ENCODE measurements at places on chromosomes 2 and 18.

DNA sequence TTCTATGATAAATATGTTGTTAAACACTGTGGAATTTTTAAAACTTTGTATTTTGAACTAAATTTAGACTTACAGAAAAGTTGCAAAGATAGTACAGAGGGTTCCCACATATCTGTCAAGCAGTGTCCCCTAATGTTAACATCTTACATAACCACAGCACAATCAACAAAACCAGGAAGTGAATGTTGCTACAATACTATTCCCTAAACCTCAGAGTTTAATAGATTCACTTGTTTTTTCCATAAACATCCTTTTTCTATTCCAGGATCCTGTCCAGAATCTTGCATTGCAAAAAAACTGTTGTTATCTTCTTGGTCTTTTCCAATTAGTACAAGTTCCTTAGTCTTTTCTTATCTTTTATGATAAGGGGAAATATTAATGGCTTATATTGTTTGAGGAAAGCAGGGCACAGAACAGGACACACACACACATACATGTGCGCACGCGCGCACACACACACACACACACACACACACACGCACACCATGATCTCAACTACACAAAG is 251.1 kb upstream of the TRIB2 start:
- no peak for DNase-seq

DNA sequence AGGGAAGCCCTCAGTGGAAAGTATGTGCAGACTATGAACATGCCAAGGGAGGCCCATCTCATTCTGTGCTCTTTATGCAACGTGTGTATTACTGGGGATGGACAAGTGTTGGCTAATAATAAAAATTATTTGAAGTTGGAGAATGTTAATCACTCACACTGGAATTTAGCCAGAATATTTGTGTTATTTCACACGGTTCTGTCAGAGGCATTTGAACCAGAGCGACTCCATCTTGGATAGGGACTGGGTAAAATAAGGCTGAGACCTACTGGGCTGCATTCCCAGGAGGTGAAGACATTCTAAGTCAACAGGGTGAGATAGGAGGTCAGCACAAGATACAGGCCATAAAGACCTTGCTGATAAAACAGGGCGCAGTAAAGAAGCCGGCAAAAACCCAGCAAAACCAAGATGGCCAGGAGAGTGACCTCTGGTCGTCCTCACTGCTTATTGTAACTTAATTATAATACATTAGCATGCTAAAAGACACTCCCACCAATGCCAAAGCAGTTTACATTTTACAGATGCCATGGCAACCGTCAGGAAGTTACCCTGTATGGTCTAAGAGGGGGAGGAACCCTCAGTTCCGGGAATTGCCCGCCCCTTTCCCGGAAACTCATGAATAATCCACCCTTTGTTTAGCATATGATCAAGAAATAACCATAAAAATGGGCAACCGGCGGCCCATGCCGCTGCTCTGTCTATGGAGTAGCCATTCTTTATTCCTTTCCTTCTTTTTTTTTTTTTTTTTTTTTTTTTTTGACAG is 2.6 kb upstream of the FZD5 start:
- DNase-seq: no peak

DNA sequence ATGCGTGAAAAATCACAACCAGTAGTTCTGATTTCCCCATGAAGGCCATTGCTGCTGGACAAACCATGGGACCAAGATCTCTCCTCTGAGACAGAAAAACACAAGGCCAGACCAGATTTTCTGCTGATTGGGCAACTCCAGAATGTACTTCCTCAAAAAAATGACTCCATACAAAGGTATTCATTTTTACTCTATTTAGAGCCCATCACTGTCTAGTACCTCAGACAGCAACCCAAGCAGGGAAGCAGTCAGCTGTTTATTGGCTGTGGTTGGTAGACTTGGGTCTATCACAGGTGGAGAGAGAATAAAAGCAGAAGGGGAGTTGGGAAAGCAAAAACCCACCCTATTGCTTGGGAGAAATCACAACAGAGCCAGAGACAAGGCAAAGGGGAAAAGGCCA is 219.9 kb downstream of the PIK3C3 start:
- DNase-seq: no peak

DNA sequence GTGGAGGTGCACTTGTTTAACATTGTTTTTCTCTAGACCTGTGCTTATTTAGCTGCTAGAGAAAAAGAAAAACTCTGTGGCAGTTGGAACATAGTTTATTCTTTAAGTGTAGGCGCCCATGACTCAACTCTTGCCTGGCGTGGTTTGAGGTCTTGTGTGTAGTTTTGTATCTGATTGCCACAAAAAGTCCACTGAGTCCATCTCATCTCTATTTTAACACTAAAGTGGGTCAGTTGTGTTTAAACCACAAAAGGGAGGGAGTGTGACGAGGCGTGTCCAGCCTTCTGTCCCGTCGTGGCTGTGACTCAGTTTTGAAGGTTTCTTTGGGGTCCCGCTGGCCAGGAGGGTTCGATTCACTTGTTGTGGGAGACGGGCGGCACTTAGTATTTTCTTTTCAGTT is 15.3 kb upstream of the UGT1A9 start:
- DNase-seq: no peak
